Activated naive CD4-positive, alpha-beta T cell treated with Interleukin-2 at 50 U/mL for 16 hours (primary cell): ENCODE measurements at places on chromosomes 4 and X.

- DNase-seq: no peak
Measured at GRCh38 chr4:150315175-150315574, 236.9 kb downstream of the DCLK2 start.

DNA sequence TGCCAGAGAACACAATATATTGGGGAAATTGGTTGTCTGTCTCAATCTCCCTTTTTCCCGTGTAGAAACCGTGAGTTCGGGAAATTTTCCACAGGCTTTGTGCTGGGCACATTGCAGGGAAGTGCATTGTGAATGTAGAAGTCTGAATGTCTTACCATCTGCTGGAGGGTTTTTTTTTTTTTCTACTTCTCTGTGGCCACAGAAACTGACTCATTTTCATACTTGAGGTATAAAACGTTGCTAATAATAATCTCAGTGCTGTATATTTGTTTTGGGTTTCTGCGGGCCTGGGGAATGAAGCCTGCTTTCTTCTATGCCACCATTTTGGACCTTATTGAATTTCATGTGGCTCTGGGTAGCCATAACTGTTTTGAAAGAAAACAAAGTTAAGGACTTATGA lies 1001.2 kb downstream of the STIM2 start:
- no peak for DNase-seq

DNA sequence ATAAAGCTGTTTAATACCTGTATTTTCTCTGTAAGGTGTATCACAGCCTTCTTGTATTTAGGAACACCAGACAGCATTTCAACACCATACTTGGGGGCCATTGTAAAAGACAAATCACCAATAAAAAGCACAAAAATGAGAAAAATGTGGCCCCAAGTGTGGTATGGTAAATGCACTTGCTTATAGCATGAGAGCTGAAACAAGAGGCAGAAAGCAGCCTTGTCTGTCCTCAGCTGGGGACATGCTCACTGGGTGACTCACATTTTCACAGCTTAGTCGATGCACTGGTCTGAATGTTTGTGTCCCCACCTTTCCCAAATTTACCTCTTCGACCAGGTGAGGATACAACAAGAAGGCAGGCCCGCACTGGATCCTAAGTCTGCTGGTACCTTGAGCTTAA lies 639.7 kb upstream of the AGA start:
- no peak for DNase-seq

DNA sequence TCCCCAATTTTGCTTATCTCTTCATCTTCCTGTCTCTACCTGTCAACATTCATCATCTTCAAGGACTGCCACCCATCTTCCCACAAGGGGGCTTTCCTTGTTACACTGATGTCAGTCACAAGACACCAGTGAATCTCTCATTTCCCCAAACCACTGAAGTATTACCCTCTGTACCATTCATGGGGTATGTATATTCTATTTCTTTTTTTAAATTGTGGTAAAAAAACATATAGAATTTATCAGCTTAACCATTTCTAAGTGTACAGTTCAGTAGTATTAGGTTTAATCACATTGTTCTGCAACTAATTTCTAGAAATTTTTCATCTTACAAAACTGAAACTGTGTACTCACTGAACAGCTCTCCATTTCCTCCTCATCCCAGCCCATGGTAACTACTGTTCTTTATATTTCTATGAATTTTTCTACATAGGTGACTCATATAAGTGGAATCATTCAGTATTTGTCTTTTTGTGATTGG lies 98.6 kb downstream of the LARP7 start:
- no peak for DNase-seq

DNA sequence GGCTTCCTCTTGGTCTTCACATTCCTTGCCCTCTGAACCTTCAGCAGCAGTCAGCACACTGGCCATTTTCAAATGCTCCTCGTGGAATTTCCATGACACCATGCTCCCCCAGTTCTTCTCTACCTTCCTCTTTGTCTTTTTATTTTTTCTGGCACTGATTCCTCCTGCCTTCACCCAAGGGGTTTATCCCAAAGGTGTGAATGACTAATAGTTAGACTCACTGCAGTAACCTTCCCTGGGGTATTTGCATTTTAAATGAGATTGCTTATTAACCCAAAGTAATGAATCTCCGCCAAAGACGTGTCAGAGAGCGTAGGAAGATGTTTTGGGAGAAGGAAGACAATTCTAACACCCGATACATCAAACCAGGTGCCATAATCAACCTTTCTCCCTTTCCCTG lies 36.2 kb downstream of the CD40LG start:
- no peak for DNase-seq

GRCh38 chr4:16271411-16271810 lies 45.1 kb upstream of the TAPT1 start:
- no peak for DNase-seq

DNA sequence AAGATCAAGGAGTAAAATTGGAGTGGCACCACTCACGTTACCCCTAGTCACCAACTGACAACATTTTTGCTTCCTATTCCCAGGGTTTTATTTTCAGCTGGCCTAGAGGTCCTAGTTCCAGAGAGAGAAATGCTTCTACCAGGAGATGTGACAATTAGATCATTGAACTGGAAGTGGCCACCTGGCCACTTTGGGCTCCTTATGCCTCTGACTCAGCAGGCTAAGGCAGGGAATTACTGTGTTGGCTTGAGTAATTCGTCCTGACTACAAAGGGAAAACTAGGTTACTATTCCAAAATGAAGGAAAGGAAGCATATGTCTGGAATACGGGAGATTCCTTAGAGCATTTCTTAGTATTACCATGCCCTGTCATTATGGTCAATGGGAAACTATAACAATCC lies 831.6 kb upstream of the NDST4 start:
- DNase-seq: no peak

- DNase-seq: no peak
Measured at GRCh38 chr4:851701-852430, 25.9 kb upstream of the CPLX1 start.

GRCh38 chrX:148159796-148160195 lies 178.7 kb downstream of the FMR1NB start:
- DNase-seq: no peak

GRCh38 chr4:145061318-145061920 lies 36.6 kb downstream of the ANAPC10 start:
- DNase-seq: no peak

GRCh38 chr4:82584931-82585330 lies 23.1 kb upstream of the TMEM150C start:
- no peak for DNase-seq

- DNase-seq: no peak
Measured at GRCh38 chr4:8080754-8081065, 77.9 kb downstream of the ABLIM2 start.

GRCh38 chrX:1589356-1590130 lies 1.9 kb upstream of the AKAP17A start:
- no peak for DNase-seq

DNA sequence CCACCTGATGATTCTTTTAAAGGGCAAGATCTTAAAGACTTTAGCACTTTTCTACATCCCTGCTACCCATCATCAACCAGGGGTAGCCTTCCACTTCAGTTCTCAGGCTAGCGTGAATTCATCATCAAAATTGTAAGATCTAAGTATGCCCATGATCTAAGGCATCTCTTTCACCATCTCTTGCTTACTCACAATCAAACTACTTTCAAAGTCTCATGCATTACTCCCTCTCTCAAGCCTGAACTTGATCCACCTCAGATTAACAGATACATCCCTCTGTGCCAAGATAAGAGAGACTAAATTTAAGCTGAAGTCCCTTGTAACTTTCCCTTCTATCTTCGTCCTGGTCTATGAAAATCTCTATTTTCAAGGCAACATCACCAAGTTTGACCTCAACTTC lies 62.8 kb downstream of the DHX15 start:
- no peak for DNase-seq

GRCh38 chr4:54093324-54094240 lies 6.4 kb upstream of the GSX2 start:
- peak; percentile 21 for DNase-seq

DNA sequence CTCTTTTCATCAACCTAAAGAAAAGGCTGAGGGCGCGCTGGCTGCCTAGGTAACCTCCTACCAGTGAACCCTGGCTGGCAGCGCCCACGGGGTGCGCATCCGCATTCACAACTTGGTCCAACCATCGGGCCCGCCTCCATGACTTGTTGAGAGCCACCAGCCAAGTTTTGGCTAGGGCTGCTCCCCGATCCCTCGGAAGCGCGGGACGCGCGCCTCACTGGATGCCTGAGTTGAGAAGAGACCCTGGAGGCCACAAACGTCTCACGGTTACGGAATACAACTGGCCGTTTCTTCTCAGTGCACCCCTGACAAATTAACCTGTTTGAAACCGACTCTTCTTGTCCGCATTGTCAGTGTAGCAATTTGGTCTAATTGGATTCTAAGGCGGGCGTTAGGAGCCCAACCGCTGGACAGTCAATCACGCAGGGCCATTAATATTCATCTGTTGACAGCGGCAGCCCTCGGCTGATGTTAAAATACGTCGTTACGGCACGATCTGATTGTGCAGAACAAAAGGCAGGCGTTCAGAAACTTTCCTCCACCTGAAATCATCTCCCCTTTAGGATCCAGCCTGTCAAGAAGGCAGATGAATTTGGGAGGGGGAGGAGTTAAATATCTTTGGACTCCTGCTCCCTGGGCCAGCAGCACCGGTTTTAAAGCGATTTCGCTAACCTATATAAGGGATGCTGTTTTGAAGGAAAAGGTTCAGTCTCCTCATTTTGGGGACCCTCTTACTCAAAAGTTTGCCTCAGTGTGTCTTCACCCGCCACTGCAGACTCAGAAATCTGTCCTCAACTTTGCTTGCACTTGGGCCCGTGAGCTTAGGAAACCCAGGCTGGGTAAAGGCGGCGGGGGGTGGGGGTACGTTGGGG lies 1.2 kb downstream of the GPC3 start:
- no peak for DNase-seq

DNA sequence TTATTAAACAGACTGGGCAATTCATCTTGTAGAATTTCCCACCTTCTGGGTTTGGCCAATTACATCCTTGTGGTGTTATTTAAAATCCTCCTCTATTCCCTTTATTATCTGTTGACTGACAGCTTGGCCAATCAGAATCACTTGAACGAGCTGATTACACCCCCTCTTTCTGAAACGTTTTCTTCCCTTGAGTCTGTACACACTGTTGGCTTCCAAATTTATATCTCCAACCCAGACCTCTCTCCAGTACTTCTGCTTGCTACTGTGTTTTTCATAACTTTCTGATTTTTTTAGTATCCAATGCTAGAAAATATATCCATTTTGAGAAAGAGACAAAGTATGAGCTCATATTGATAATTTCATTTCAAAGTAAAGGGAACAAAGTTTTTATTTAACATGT lies 14.8 kb downstream of the CD38 start:
- DNase-seq: no peak

GRCh38 chr4:145189981-145190380 lies 9.6 kb upstream of the OTUD4 start:
- DNase-seq: no peak

GRCh38 chr4:161133586-161134276 lies 1030.1 kb downstream of the FSTL5 start:
- no peak for DNase-seq

GRCh38 chr4:78100060-78100459 lies 42.9 kb downstream of the FRAS1 start:
- DNase-seq: no peak

DNA sequence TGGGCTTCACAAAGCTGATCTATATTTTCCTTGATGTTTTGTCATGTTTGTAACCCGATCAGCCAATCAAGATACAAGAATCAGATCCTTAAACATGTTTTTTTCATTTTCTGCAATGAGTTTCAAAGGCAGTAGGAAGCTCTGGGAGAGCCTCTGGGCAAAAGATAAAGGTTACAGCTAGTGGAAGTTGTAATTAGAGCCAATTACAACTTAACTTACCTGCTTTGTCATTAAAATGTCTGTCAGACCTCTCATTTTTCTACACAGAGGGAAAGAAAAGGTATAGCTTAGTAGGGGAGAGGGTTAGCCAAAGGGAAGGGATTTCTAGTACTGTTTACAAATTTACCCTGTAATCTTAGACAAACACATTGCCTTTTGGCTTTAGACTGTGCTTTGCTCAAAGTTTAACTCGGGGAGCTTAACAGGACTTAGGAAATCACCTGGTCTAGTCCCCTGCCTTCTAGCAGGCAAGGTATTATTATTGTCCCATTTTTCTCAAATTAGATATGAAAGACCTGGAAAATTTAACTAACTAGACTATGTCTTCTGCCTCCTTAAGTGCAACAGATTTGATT lies 55.8 kb downstream of the FGF16 start:
- DNase-seq: no peak
